ENCODE measurements at places on chromosomes 16 and 17.

DNA sequence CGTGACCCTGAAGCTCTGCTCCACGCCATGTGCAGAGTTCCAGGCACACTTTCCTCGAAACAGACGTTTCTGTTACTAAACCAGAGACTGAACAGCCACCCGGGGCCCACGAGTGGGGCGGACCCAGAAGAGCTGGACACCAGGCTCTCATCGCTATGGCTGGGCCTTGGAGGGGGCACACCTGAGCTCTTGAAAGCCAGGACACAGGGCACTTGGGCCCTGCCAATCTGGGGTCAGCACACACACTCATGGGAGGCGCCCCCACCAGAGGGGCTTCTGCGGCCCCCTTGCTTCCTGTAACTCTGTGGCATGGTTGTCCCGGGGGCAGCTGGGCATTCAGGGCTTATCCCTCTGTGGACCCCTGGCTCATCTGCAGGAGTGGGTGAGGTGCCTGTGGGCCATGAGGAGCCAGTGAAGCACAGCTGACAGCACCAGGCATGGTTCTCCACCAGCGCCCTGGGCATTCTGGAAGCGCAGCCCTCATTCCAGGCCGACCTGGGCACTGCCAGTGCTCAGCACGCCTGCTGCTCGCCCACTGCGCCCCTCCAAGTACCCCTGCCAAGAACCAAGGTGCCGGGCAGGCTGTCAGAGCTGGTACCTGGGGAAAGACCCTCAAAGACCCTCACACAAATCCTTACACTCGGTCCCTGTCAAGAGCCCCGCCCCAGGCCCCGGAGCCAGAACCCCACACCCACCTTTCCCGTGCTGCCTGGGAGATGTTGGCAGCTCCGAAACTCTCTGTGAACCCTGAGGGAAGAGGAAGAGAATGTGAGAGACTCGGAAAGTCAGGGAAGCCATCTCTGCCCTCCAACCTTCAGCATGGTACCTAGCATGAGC is 61.1 kb downstream of the IL21R start:
- no peak for DNase-seq

DNA sequence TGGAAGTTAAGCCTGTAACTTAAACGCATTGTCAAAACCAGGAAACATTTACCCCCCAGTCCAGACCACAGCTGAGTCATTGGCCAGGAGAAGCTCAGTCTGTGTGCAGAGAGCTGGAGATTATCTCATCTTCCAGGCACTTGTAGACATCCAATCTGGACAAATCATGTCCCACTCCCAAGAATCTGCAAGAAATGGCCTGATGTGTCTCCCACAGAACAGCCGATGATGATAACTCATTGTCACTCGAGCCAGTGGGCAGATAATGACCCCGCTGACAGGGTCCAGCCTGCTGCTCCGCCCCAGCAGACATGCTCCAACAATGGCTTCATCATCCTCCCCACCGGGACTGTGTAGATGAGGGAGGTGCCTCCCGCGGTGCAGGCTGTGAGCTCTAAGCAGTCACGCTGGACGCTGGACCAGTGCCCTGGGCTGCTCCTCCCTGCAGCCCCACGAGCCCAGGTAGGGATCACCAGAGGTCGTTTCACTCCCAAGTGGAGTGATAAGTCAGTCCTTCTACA is 322.5 kb downstream of the C16orf95 start:
- peak; percentile 88 for DNase-seq

GRCh38 chr17:48483004-48483403 is 47.8 kb downstream of the HOXB1 start:
- no peak for DNase-seq

DNA sequence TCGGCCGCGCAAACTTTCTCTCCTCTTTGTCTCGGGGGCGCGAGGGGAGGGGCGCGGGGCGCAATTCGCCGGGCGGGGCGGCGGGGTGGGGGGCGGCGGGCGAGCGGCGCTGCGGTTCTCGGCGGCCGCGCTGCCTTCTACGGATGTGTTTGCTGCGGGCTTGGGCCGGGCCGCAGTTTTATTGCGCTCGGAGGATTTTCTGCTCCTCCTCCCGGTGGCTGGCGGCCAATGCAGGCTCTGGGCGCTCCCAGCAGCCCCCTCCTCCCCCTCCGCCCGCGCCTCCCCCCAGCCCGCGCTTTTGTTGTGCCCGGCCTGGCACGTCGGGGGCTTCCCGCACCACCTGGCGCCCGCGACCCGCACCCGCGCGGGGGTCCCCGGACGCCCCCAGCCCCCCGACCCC is at the start of gene TIMP2:
TSS of gene TIMP2 (minus strand) at position 154 of the 400 bp plus-strand sequence. CDS start 299 bp downstream, outside the sequence.
- DNase-seq: peak; percentile 87

GRCh38 chr17:14149751-14150150 is 80.4 kb downstream of the COX10 start:
- no peak for DNase-seq

- peak; percentile 80 for DNase-seq
Measured at GRCh38 chr17:62755141-62755851, 52.8 kb downstream of the MARCHF10 start.

DNA sequence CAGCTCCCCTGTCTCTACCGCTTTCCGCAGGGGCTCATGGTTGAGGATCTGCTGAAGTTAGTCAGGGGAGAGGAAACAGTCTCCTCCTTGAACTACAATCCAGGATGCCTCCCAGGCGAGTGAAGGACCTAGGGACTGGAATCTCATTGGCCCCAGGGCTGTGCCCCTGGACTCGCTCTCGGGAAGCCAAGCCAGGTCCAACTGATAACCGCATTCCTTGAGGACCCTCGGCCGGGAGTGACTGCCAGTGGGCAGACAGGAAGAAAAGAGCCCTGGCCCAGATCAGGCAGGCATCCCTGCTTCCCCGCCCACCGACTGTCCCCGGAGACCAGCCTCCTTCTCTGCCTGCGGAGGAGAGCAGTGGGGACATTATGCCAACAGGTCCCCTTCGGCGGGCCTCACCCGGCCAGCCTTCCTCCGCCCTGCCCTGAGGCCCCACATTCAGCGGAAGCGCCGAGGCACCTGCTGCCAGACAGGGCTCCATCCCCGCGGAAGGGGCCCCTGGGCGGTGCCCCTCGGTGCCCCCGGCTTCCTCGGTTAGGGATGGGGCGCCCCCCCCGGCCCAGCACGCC is 776 bp downstream of the LRRC75A start:
- no peak for DNase-seq

GRCh38 chr17:49162866-49163265 is 30.3 kb downstream of the B4GALNT2 start:
- DNase-seq: no peak

DNA sequence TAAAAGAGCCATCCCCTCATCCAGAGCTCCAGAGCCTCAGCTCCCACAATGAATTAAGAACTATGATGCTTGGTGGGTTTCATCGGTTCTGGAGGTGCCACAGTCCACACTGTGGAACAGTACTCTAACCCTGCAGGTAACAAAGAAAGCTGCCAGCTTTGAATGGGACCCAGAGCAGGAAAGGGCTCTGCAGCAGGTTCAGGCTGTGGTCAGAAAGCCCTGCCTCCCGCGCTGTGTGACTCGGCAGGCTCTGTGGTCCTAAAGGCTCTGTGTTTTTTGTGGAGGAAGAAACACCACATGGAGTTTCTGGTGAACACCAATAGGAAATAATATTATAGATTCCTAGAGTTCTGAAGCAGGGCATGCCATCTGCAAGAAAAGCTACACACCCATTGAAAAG is 32.5 kb downstream of the MRPS23 start:
- no peak for DNase-seq

- DNase-seq: no peak
Measured at GRCh38 chr16:88599825-88600538, 29.8 kb downstream of the ZC3H18 start.

GRCh38 chr17:19573075-19573474 is 39.4 kb downstream of the SLC47A1 start:
- DNase-seq: peak; percentile 36

DNA sequence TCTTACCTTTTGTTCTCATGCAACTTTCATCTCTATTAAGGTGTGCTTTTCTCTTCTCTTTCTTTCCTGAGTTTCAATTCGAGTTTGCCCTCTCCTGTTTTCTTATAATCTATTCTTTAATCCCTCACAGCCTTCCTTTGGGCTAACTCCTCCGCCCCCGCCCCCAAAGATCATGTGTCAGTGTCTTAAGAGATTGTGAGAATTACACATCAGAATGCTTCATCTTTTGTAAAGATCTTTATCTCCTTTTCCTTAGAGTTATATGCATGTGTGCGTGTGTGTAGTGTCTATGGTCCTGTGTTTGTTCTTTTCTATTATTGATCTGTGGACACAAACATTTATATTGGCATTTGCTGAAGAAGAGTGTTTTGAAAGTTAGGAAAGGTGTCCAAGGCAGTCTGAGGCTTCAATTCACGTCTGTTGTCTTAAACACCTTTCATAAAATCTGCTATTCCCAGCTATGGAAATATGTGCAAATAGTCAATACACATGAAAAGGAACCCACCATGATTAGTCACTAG is 6.1 kb upstream of the ALDH3A2 start:
- no peak for DNase-seq

DNA sequence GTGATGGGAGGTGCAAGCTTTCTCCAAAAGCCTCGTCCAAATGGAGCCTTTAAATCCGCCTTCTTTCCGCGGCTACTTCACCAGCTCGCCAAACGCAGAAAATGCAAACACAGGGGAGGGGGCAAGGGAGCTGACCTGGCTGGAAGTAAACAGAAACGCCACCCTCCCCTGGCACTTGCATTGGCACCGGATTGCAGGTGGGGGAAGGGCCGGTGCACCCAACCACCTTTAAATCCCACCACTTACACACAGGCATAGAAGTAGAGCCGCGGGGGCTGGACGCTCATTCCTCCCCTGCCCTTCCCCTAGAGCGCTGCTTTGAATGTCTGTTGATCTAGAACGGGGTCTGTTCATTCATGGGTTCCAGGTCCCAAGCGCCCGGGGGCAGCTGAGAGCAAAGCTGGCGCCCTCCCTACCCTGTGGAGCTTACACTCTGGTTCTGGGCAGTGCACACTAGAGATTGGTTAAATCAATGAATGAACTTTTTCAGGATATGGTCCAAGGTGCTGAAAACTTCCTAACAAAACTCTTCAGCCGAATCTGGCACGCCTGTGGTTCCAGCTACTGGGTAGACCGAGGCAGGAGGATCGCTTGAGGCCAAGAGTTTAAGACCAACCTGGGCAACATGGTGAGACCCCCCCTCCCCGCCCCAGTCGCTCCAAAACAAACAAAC is 920 bp upstream of the ZCCHC14 start:
- DNase-seq: peak; percentile 46

DNA sequence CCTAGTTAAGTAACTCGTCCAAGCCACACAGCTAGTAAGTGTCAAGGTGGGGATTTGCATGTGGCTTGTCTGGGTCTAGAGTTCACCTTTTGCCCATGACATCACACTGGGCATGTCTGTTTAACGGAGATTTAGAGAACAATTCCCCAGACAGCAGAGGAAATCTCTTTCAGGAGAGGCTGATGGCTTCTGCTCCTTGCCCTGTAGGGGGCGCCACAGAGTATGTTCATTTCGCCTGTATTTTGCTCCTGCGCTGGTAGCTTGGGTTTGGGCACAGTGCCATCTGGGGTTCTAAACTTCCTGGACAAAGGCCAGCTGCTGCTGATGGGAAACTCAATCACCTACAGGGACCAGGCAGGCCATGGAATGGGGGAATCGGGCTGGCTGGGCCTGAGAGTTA is 20.4 kb downstream of the OTOA start:
- DNase-seq: no peak

DNA sequence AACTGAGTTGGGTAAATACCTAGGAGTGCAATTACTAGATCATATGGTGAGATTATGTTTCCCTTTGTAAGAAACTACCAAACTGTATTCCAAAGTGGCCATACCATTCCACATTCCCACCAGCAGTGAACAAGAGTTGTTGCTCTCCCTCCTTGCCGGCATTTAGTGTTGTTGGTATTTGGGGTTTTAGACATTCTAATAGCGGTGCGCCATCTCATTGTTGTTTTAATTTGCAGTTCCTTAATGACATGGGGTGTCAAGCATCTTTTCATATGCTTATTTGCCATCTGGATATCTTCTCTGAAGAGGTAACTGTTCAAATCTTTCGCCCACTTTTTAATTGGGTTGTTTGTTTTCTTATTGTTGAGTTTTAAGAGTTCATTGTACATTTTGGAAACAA is 164.2 kb upstream of the LHX1 start:
- DNase-seq: no peak

DNA sequence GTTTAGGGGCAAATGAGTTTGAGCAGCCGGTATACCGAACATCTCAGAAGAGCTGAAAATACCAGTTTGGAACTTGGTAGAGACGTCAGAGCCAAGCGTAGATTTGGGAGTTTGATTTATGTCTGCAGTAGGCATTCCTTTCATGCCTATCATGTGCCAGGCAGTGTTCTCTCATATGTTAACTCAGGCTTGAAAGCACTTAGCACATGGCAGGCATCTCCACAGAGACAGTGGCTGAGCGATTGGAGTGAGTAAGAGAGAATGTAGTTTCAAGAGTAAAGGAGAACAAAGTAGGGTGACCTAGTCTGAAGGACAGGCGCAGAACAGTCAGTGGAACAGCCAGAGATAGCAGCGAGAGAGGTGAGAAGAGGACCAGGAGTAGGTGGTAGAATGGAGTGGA is 207.0 kb downstream of the FTO start:
- no peak for DNase-seq

DNA sequence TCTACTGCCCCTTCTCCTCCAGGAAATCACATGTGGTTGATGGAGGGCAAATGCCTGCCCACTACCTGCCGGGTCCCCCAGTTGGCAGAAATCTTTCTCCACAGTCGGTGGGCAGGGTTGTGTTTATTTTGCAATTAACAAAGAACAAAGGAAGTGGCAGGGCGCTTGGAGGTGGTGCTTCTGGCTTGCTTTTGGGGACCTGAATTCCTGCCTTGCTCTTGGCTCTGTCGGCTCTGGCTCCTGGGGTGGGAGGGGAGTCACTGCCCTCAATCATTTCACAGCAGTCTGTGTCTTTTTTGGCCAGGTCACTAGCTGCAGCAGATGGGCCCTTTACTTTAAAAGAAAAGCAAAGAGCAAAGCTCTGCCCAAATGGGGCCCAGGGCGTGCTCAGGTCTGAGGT is 69.2 kb downstream of the C16orf78 start:
- DNase-seq: no peak

GRCh38 chr16:79150151-79150550 is 450.4 kb downstream of the MAF start:
- no peak for DNase-seq

DNA sequence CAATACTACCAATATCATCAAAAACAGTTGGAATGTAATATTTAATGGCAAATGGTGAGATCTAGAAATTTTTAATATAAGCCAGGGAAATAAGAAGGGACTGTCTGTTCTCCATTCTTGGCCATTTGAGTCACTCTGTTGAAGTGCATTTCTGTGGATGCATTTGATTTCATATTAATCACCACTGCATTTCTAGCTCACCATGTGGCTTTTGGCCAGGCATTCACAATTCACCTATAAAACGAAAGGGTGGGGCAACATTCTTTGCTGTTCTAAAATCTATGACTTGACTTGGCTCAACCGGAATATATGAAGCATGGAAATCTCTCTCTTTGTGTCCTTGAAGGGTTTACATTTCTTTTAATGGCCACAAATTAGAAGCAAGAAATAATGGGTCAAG is 483.0 kb downstream of the SLC39A11 start:
- DNase-seq: peak; percentile 28

Measured in fibroblast of the aortic adventitia (primary cell).